ENCODE measurements at places on chromosomes 5 and 9.
A peak's percentile ranks its signal among the peaks of the same experiment; 100 is the strongest.

DNA sequence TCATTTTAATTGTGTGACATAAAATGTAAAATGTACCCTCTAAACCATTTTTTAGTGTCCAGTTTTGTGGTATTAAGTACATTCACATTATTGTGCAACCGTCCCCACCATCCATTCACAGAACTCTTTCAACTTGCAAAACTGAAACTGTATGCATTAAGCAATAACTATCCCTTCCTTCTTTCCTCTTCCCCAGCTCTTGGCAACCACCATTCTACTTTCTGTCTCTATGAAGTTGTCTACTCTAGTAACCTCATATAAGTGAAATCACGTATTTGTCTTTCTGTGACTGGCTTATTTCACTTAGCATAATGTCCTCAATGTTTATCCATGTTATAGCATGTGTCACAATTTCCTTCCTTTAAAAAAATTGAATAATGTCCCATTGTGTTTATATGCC lies 142.4 kb downstream of the C9orf152 start:
- peaks cover 53% of the 10 kb centered on the region for H3K36me3 ChIP-seq
- H3K27me3 ChIP-seq, result no peaks in the 10 kb centered on the region
- no peak for DNase-seq
- no peak overlapping the region for H3K4me3 ChIP-seq

DNA sequence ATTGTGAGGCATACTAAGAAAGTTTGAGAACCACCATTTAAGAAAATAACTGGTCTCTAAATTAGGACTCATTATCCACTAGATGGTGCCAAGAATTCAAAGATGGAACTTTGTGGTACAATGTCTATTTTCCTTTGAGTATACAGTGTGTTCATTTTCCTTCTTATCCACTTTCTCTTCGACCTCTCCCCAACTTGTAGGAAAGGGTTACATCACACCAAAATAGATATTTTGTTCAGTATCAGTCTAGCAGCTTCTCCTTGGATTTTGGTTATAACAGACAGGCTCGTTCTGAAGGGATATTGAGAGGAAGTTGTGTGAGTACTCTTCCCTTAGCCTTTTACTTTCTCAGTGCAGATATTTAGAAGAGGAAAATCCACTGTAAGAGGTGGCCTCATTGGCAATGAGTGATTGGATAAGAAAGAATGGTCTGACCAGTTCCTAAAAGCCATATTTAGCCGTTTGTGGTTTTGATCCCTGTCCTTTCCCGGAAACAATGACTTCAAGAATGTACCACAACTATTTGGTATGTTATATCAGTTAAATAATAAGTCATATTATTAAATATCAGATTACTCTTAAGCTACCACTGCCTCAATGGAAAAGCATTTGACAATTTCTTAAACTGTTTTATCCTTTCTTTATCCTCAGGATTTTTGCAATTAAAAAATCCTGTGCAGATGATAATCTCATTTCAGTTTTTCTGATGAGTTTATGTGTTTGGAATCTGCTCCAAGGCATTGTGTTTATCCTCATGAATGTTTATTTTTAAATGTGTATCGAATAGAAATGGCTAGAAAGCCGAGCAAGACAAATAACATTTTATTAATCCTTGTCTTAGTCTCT lies 69.0 kb upstream of the GRAMD2B start:
- H3K27me3 ChIP-seq, result no peaks in the 10 kb centered on the region
- H3K27ac ChIP-seq, result peak overlapping the region; percentile 97
- peaks cover 5% of the 10 kb centered on the region for H3K36me3 ChIP-seq
- peak; percentile 98 for DNase-seq
- peak overlapping the region; percentile 84 for H3K4me3 ChIP-seq

DNA sequence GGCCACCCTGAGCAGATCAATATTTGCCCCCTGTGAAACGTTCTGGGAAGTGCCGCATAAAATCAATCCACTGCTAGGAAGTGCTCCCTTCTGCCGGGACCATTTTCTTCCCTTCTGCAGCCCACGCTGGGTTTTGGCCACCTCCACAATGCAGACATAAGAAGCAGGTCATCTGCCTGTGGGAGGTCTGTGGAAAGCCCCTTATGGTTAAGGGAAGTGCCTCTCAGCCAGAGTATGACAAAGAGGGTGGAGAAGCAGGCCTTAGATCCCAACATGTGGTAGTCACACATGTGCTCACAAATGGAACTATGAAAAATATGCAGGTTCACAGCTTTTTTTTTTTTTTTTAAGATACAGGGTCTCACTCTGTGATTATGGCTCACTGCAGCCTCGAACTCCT lies 82.8 kb downstream of the SLC1A3 start:
- H3K4me1 ChIP-seq, result peaks cover 36% of the 10 kb centered on the region
- no peak overlapping the region for H3K4me3 ChIP-seq
- DNase-seq, result no peak
- H3K27ac ChIP-seq, result no peak overlapping the region
- H3K36me3 ChIP-seq, result no peaks in the 10 kb centered on the region
- peaks cover 4% of the 10 kb centered on the region for H3K27me3 ChIP-seq

GRCh38 chr9:112408819-112409218 lies 28.9 kb downstream of the HSDL2 start:
- H3K36me3 ChIP-seq, result peaks cover 21% of the 10 kb centered on the region
- no peak for DNase-seq
- no peaks in the 10 kb centered on the region for H3K27me3 ChIP-seq
- H3K4me1 ChIP-seq, result peaks cover 9% of the 10 kb centered on the region
- no peak overlapping the region for H3K27ac ChIP-seq

All from HFFc6 (cell line).